Stimulated activated CD4-positive, alpha-beta T cell treated with anti-CD3 and anti-CD28 coated beads, Interleukin-1b, Interleukin-23, amount 100 ng/mL, for 48 hours (primary cell): ENCODE measurements at places on chromosomes 1 and 21.

- no peak for DNase-seq
Observed at GRCh38 chr1:235865565-235866204, 1.0 kb downstream of the LYST start.

DNA sequence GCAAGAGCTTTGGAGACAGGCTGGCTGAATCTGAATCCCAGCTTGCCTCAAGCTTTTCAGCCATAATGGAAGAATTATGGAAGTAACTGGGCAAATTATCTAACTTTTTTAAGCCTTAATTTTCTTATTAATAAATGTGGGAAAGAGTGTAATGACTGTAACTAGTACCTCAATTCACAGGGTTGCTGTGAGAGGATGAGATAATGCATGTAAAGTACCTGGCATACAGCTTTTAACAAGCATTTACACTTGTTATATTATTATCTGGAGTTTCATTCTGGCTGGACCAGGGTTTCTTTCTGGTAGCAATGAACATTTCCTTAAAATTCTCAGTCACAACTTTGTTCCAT lies 15.9 kb upstream of the TNFSF4 start:
- no peak for DNase-seq

DNA sequence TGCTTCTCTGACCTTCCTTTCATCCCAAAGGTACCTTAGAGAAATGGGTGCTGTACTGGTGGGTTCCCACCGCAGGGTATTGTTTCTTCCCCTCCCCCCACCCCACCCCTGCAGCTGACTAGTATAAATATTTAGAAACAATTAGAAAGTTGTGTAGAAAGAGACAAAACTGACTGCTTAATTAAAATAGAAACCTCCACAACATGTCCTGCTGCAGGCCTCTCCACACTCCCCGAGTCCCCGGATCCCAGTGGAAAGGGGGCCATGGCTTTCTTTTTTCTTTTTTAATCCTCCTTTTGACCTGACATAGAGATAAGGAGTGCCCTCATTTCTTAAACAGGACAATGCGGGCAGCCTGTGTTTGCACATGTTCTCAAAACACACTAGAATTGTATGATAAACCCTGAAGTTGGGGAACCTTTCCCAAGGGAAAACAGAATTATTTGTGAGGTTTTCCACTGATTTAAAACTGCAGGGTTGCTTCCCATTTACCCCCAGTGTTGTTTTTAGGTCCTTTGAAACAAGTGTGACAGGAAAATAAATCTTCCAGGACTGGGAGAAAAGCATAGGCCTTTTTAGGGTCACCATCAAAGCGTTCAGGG lies 1.7 kb downstream of the RHOU start:
- no peak for DNase-seq

- DNase-seq: no peak
Observed at GRCh38 chr1:15384301-15384901, 25.3 kb upstream of the EFHD2 start.

- no peak for DNase-seq
Observed at GRCh38 chr1:180369061-180369460, 133.3 kb downstream of the ACBD6 start.

DNA sequence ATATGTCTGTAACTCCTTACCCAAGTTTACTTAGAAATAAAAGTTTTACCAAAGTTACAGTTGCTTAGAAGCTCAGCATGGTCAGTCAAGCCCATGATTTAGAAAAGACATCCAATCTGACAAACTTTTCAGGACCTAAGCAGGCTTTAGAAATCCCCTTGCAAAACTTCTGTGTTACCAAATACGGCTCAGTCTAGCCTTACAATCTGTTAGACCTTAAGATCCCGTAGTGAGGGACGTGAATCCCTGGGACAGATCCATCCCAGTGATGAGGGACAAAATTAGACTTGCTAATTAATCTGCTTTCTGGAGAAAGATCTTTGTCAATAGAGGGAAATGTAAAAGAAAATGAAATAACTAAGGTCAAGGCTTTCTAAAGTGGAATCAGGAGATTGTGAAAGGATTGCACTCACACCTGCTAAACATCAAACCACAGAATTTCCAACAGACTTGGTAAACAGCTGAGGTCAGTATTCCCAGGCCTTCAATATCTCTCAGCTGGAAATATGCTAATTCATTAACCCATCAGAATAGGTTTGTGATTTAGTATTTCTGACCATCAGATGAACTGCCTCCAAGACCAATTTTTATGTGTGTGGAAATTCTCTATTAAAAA lies 375.3 kb downstream of the DUSP10 start:
- DNase-seq: no peak

DNA sequence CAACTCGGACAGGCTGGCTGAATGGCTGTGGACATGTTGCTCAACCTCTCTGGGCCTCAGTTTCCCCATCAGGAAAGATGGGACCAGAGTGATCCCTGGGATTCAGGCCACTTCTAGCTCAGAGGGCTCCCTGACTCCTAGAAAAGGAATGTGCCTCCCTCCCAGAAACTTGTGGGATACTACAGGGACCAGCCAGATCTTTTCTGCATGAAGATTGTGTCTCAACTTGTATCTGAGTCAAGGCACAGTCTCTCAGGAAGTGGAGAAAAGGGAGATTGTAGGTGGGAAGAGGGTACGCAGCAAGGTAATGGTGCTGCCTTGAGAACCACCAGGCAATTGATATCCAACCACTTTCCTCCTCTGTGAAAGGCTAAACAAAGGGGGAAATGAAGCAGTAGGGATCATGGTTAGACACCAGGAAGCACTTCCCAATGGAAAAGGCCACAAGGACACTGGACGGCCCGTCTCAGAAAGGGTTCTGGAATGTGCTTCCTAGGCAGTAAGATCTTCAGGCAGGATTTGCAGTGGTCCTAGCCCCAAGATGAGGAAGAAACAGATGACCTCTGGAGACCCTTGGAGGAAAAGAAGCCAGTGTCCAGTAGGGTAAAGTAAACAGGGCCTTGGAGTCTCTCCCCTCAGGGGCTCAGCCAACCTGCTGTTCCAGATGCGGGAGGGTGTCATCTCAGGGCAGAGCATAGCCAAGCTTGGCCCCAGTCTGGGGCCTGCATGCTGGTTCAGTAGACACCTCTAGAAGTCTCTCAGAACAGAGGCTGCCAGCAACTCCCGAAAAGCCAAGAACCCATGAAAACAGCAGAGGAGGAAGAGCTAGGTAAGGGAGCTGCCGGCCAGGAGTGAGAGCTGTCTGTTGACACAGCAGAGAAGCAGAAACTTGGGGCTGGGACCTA lies 16.8 kb downstream of the IFFO2 start:
- no peak for DNase-seq

DNA sequence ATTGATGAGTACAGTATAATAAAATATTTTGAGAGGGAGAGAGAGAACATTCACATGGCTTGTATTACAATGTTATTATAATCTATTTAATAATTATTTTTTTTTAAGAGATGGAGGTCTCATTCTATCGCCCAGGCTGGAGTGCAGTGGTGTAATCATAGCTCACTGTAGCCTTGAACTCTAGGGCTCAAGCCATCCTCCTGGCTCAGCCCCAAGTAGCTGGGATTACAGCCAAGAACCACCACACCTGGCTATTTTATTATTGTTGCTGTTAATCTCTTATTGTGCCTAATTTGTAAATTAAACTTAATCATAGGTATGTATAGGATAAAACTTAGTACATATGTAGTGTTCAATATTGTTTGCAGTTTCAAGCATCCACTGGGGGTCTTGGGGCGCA lies 57.8 kb downstream of the HS2ST1 start:
- DNase-seq: no peak

- DNase-seq: no peak
Observed at GRCh38 chr21:37233551-37234146, 33.5 kb downstream of the VPS26C start.

DNA sequence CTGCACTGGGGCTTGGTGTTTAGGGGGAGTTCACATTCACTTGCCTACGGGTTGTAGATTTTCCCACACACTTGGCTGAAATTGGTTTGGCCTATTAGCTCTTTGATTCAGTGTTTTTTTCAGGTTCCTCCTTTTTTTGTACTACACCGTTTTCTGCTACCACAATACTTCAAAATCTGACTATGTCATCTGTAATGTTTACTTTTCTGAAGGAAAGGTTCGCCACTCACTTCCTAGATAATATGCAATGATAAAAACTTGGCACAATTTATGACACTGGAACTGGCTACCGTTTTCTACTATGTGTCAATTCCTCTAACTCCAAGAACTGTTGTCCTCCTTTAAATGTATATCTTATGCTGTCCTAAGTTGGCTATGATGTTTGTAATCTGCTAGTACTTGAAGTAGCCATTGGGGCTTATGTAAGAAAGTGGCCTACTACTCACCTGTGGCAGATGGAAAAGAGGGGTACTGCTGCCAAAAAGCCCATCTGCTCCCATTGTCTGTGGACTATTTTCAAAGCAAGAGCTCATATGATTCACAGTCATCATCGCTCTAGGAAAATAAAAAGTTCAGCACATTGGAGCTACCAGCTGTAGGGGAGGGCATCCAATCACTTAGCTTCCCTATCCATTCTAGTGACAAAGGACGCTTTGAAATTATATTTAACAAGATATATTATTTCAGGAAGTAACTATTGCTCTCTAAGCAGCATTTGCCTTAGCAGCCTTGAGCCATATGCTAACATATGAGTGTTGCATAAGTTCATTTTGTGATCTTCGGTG lies 42.4 kb upstream of the BACH1 start:
- no peak for DNase-seq

DNA sequence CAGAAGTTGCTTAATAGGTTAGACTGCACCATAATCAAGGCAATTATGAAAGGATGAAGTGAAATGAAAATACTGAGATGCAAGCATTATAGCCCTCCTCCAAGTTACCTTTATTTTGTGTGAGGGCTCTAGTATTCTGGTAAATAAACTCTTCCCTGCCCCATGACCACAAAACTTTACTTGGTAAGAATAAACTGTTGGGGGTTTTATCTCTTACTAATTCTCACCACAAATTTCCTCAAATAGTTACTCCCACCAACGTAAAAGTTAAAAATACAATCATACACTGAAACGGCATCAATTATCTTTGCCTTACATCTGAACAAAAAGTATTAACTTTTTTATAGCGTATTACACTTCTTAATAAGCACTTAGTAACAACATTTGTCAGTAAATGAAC lies 29.5 kb downstream of the C21orf91 start:
- no peak for DNase-seq

GRCh38 chr1:19762175-19762779 lies 37.4 kb downstream of the TMCO4 start:
- DNase-seq: peak; percentile 28

- DNase-seq: no peak
Observed at GRCh38 chr1:230382001-230382491, 44.1 kb downstream of the PGBD5 start.

- DNase-seq: no peak
Observed at GRCh38 chr21:39630827-39631226, 18.1 kb downstream of the B3GALT5 start.

GRCh38 chr1:220195701-220196100 lies 76.6 kb downstream of the RAB3GAP2 start:
- no peak for DNase-seq

- DNase-seq: no peak
Observed at GRCh38 chr1:31583995-31584868, 7.9 kb downstream of the TINAGL1 start.

GRCh38 chr1:59025201-59025600 lies 241.4 kb upstream of the JUN start:
- DNase-seq: no peak

- DNase-seq: no peak
Observed at GRCh38 chr1:30672661-30673060, 50.7 kb downstream of the MATN1 start.

DNA sequence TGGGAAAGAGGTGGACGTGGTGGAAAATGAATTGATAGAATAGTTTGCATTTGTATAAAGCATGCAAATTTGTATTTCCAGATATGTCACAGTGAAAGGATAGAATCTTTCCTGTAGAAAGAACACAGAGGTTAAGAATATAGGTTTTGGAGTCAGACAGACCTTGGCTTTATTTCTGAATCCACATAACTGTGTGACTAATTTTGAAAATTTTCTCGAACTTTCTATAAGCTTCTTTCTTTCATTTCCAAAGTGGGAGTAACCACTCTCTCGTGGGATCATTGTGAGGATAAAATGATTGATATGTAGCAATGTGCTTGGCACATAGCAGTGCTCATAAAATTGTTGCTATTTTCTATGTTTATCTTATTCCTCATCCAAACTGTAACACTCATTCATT lies 108.8 kb downstream of the DISC1 start:
- DNase-seq: no peak

- DNase-seq: no peak
Observed at GRCh38 chr1:201214461-201214860, 23.8 kb downstream of the IGFN1 start.

DNA sequence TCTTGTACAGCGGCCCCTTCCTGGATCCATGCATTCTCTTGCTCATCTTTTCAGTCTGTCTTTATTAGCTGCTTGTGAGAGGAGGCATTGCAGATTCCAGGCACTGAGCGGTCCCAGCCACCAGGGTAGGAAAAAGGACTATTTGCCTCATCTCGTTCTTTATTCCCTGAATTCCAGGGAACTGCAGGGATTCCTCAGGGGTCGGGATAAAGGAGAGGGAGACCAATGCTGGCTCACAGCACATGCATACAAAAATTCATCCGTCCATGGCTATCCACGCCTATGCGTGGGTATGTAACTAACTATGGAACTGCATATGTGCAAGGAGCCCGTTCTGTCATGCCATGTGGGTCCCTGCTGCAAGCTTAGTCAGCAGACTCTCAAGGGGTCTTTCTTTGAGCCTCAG lies 879 bp upstream of the PLPPR5 start:
- DNase-seq: no peak

- DNase-seq: peak; percentile 65
Observed at GRCh38 chr1:165592945-165593823, 37.9 kb upstream of the MGST3 start.

GRCh38 chr21:38227401-38227800 lies 29.4 kb upstream of the KCNJ15 start:
- DNase-seq: no peak

GRCh38 chr1:53766831-53767405 lies 28.0 kb upstream of the GLIS1 start:
- DNase-seq: no peak

- DNase-seq: no peak
Observed at GRCh38 chr1:74522148-74522547, 9.7 kb upstream of the LRRC53 start.

DNA sequence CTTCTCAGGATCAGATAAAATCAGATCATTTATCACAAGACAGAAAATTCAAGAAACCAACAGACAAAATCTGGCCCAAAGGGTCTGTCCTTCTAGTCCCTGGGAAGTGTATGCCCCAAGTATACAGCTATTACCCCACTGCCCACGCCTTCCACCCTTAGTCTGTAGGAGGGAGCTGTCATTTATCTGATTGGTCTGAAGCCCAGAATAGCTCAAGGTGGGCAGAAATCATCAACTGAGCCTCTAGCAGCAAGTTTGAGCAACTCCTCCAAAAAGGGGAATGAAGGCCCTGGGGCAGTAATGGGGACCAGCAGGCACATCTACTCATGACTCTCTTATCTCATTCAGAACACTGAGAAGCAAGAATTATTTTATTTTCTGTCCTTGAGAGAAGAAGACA lies 126.9 kb downstream of the MATN1 start:
- DNase-seq: no peak

GRCh38 chr1:204736836-204737235 lies 51.3 kb upstream of the LRRN2 start:
- DNase-seq: no peak
